ENCODE measurements at places on chromosomes 6 and 20. TPM values are rescaled to one million over a fixed set of nuclear protein-coding genes. Genes with fewer than 3 reads are reported as not detected.

SPEF1 gene
- total RNA-seq, result 0.13 TPM

GJA1 gene
- 9.8 TPM for total RNA-seq

DNA sequence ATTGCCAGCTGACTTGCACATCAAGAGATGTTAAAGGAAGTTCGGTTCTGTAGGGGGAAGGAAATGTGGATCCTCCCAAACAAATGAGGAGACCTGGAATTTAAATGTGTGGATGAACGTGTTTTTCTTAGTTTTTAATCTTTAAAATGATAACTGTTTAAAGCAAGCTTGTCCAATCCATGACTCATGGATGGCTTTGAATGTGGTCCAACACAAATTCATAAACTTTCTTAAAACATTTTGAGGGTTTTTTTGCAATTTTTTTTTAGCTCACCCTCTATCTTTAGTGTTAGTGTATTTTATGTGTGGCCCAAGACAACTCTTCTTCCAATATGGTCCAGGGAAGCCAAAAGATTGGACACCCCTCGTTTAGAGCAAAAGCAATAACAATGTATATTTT, 12.6 kb downstream of the TUBB2B start:
- DNase-seq, result no peak
- no peak overlapping the region for H3K27ac ChIP-seq
- no peaks in the 10 kb centered on the region for H3K27me3 ChIP-seq
- H3K36me3 ChIP-seq, result no peaks in the 10 kb centered on the region

GRCh38 chr20:14341801-14342200, 4.4 kb upstream of the FLRT3 start:
- H3K27ac ChIP-seq, result no peak overlapping the region
- DNase-seq, result no peak
- no peaks in the 10 kb centered on the region for H3K36me3 ChIP-seq

GRCh38 chr6:114793428-114793827, 450.6 kb upstream of the HS3ST5 start:
- H3K36me3 ChIP-seq, result no peaks in the 10 kb centered on the region
- H3K27ac ChIP-seq, result no peak overlapping the region
- no peaks in the 10 kb centered on the region for H3K4me1 ChIP-seq
- DNase-seq, result no peak

GRCh38 chr20:2473516-2473915, 2.9 kb upstream of the SNRPB start:
- peaks cover 16% of the 10 kb centered on the region for H3K4me1 ChIP-seq
- DNase-seq, result no peak
- no peaks in the 10 kb centered on the region for H3K36me3 ChIP-seq

DNA sequence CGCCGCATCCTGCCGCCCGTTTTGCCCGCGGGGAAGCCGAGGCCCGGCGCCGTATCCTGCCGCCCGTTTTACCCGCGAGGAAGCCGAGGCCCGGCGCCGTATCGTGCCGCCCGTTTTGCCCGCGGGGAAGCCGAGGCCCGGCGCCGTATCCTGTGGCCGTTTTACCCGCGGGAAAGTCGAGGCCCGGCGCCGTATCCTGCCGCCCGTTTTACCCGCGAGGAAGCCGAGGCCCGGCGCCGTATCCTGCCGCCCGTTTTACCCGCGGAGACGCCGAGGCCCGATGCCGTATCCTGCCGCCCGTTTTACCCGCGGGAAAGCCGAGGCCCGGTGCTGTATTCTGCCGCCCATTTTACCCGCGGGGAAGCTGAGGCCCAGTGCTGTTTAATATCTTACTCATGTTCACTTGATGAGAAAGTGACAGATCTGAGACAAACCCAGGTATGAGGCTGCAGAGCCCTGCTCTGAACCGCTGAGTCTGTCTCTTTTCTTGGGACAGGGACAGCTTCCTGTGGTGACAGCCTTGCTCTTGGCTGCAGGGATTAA, 129.4 kb downstream of the CDH26 start:
- H3K36me3 ChIP-seq, result no peaks in the 10 kb centered on the region
- H3K4me3 ChIP-seq, result peak overlapping the region; percentile 59
- no peaks in the 10 kb centered on the region for H3K27me3 ChIP-seq
- H3K27ac ChIP-seq, result no peak overlapping the region
- DNase-seq, result no peak

GRCh38 chr6:16728513-16729182, 32.6 kb downstream of the ATXN1 start:
- no peak for DNase-seq
- H3K27me3 ChIP-seq, result no peaks in the 10 kb centered on the region
- no peak overlapping the region for H3K4me3 ChIP-seq
- no peaks in the 10 kb centered on the region for H3K36me3 ChIP-seq
- no peak overlapping the region for H3K27ac ChIP-seq
- H3K4me1 ChIP-seq, result peaks cover 58% of the 10 kb centered on the region

DNA sequence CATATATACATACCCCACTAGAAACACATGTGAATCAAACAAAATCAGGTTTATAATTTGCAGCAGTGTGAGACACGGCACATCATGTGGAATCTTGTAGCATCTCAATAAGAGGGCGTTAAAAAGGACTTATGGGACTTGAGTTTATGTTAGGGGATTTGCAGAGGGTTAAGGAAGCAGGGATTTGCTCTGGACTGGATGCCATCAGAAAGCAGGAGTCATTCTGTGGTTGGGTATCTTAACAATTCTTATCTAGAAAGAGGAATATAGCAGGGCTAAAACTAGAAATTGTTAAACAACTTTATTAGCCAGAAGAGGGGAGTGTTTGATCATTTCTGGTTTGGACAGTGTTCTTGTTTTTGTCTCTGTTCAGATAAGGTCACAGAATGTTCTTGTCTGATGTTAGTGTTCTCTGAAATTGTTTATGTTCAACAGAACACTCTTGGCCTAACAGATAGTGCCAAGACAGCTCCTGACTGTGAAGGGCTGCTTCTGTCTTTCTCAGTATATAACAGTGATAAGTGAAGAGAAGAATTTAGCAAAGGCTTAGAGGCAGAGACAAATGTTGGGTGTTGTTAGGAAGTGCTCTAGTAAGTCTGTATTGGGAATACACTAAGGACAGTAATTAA, 39.2 kb downstream of the LIN28B start:
- no peaks in the 10 kb centered on the region for H3K36me3 ChIP-seq
- no peak overlapping the region for H3K27ac ChIP-seq
- no peaks in the 10 kb centered on the region for H3K27me3 ChIP-seq
- DNase-seq, result no peak
- no peak overlapping the region for H3K4me3 ChIP-seq

DNA sequence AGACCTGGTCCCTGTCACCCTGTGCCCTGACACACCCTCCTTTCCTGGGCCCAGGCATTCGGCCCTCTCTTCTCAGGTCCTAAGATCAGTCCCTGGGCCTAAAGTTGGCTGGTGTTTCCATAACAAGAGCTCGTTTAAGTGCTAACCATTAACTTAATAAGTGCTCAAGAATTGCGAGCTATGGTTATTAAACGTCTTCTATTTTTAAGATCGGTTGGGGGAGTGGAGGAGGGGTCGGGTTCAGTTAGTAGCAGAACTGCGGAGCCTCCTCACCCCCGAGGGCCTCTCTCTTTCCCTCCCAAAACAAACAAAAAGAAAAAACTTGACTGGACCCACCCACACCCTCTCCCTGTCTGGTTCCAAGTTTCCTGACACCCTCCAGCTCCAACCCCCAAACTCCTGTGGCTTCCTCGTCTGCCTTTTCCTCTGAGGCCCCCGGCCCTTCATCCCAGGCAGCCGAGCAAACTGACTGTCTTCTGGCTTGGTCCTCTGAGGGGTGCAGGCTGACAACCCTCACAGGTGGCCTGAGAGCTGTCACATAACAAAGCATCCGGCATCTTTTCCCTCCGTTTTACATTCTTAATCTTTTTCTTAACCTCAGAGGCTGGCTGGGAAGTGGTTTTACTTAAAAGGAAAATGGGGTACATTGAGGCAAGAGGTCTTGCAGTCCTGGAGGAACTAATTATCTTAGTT, 2.0 kb downstream of the STK35 start:
- H3K27me3 ChIP-seq, result no peaks in the 10 kb centered on the region
- peak overlapping the region; percentile 99 for H3K27ac ChIP-seq
- no peaks in the 10 kb centered on the region for H3K36me3 ChIP-seq
- peaks cover 48% of the 10 kb centered on the region for H3K4me1 ChIP-seq
- H3K4me3 ChIP-seq, result peak overlapping the region; percentile 93

GRCh38 chr20:61118429-61119224, 133.4 kb upstream of the CDH4 start:
- H3K36me3 ChIP-seq, result no peaks in the 10 kb centered on the region
- no peak overlapping the region for H3K27ac ChIP-seq
- H3K4me3 ChIP-seq, result no peak overlapping the region

- no peaks in the 10 kb centered on the region for H3K27me3 ChIP-seq
- H3K4me1 ChIP-seq, result peaks cover 53% of the 10 kb centered on the region
- H3K4me3 ChIP-seq, result no peak overlapping the region
- DNase-seq, result no peak
Observed at GRCh38 chr20:50528804-50529351, 18.7 kb downstream of the PTPN1 start.

Data from psoas muscle (tissue), 8 donors.